ENCODE measurements at places on chromosomes 6 and 20.

DNA sequence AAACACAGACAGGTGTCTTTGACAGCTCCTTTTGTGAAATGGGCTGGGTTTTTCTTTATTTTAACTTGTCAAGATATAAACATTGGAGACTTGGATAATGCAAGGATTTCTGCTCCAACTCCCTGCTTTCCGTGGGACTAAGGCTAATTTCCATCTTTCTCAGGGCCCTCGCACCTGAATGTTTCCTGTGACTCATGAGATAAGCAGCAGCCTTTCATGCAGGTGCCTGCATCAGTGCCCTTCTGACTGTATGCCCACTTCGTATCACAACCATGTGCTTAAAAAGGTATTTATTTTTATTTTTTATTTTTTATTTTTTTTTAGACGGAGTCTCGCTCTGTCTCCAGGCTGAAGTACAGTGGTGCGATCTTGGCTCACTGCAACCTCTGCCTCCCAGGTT lies 736.1 kb downstream of the DOK5 start:
- H3K4me3 ChIP-seq = no peak overlapping the region
- no peak for DNase-seq
- H3K27me3 ChIP-seq = no peaks in the 10 kb centered on the region
- H3K36me3 ChIP-seq = no peaks in the 10 kb centered on the region
- H3K27ac ChIP-seq = no peak overlapping the region

- H3K36me3 ChIP-seq = peaks cover 28% of the 10 kb centered on the region
- no peak overlapping the region for H3K4me3 ChIP-seq
- H3K27me3 ChIP-seq = peaks cover 3% of the 10 kb centered on the region
- peaks cover 30% of the 10 kb centered on the region for H3K4me1 ChIP-seq
- DNase-seq = no peak
Measured at GRCh38 chr6:129516005-129516404, 194.0 kb downstream of the ARHGAP18 start.

DNA sequence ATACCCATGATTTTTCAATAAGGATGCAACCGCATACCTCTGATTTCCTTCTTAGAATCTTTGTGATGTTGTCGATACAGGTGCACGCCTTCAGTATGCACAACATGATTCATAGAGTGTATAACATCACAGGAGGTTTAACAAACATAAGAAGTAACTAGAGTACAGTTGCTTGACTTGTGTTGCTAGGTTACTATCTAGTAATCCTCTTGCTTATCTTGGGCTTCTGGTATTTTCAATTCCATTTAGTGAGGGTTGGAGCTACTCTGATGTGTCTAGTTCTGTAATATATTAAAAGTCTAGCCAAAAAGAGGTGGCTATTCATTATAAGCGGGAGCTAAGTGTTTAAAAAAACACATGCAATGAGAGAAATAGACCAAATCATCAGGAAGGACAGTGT lies 85.5 kb upstream of the TENT5A start:
- no peak overlapping the region for H3K27ac ChIP-seq
- peaks cover 30% of the 10 kb centered on the region for H3K4me1 ChIP-seq
- no peaks in the 10 kb centered on the region for H3K36me3 ChIP-seq
- peak; percentile 1 for DNase-seq
- no peaks in the 10 kb centered on the region for H3K27me3 ChIP-seq
- H3K4me3 ChIP-seq = no peak overlapping the region

GRCh38 chr6:11921017-11921438 lies 91.1 kb upstream of the HIVEP1 start:
- H3K27me3 ChIP-seq = no peaks in the 10 kb centered on the region
- peak; percentile 94 for DNase-seq
- peaks cover 55% of the 10 kb centered on the region for H3K4me1 ChIP-seq
- peak overlapping the region; percentile 84 for H3K27ac ChIP-seq
- H3K36me3 ChIP-seq = no peaks in the 10 kb centered on the region

GRCh38 chr6:122130026-122130348 lies 269.5 kb upstream of the HSF2 start:
- H3K27me3 ChIP-seq = no peaks in the 10 kb centered on the region
- H3K4me3 ChIP-seq = no peak overlapping the region
- DNase-seq = no peak

DNA sequence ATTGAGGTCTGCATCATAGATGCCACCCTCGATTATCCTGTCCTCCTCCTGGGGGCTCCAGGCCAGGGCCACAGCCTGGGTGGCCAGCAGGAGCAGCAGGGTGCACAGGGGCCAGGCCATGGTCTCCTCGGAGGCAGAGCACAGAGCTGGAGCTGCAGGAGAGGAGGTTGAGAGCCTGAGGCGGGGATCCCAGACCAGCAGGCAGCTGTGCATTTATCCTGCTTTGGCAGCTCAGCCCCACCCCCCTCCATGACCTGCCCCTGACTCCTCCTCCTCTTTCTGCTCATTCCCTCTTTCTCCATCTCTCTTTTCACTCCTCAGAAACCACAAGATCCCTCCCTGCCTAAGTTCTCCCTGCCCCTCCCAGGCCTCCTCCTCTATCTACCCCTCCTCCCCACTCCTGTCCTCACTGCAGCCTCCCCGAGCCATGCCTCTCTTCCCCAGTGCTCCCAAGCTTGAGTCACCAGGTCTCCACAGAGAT lies at the start of gene CST2:
Gene CST2 (minus strand): TSS at position 189 of the 481 bp plus-strand sequence. CDS start 69 bp downstream, at position 120.
- no peak for DNase-seq
- peaks cover 2% of the 10 kb centered on the region for H3K27me3 ChIP-seq
- peaks cover 16% of the 10 kb centered on the region for H3K4me1 ChIP-seq
- H3K4me3 ChIP-seq = no peak within 1 kb of the TSS

GRCh38 chr6:20115246-20115980 lies 96.9 kb downstream of the MBOAT1 start:
- no peak overlapping the region for H3K27ac ChIP-seq
- no peaks in the 10 kb centered on the region for H3K27me3 ChIP-seq
- DNase-seq = no peak
- no peaks in the 10 kb centered on the region for H3K36me3 ChIP-seq

GRCh38 chr6:42726026-42726425 lies 3.6 kb upstream of the PRPH2 start:
- peak overlapping the region; percentile 98 for H3K27ac ChIP-seq
- no peaks in the 10 kb centered on the region for H3K36me3 ChIP-seq
- H3K4me1 ChIP-seq = peaks cover 36% of the 10 kb centered on the region
- peaks cover 1% of the 10 kb centered on the region for H3K27me3 ChIP-seq
- DNase-seq = no peak

DNA sequence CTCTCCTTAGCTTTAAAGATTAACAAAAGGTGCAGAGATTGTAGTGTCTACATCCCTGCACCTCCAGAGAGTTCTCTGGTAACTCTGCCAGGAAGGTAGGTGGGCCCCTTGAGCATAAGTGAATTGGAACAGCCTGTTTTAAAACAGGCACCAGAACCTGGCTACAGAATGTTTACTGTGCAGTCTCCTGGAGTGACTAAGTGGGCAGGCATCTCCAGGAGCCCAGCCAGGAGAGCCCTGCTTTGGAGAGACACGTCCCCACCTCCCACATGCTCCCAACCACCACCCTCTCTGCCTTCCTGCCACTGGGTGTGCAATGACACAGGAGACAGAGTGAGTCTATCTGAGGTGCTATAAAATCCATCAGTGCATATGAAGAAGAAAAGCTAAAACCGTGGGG lies 110.3 kb upstream of the EYA4 start:
- no peak for DNase-seq
- no peaks in the 10 kb centered on the region for H3K4me1 ChIP-seq
- H3K27ac ChIP-seq = no peak overlapping the region
- no peak overlapping the region for H3K4me3 ChIP-seq
- no peaks in the 10 kb centered on the region for H3K36me3 ChIP-seq

- H3K4me3 ChIP-seq = peak overlapping the region; percentile 15
- peak; percentile 15 for DNase-seq
- peak overlapping the region; percentile 29 for H3K27ac ChIP-seq
- H3K27me3 ChIP-seq = 0 out of 2 replicates have a peak, but pooled peaks cover 1% of the 10 kb centered on the region
Measured at GRCh38 chr6:10194816-10195672, 219.8 kb downstream of the TFAP2A start.

DNA sequence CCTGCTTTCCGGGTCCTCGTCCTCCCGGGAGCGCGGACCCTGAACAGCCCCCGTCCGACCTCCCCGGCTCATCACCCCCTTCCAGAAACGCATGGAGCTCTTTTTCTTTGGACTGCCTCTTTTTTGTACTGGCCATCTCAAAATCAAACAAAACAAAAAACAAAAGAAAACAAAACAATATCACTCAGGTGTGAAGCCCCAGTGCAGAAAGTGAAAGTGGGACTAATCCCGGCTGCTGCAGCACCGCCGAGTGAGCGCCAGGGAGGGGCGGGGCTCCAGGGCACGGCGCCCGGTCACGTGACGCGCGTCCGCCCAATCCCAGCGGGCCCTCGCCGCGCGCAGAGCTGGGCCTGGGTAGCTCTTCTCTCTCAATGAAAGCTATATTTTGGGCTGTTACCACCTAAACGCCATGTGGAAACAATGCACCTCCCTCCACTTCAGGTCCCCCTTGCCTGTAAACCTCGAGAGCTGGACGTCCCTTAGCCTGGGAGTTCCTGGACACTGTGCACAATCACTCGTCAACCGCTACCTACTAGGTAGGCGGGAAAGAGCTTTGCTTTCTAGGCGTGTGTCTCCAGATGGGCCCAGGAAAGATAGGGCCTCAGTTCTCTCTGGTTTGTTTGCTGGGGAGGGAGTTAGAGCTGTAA lies 93.7 kb upstream of the PRDM1 start:
- H3K36me3 ChIP-seq = peaks cover 9% of the 10 kb centered on the region
- peaks cover 67% of the 10 kb centered on the region for H3K4me1 ChIP-seq
- peak; percentile 44 for DNase-seq
- peak overlapping the region; percentile 95 for H3K4me3 ChIP-seq
- H3K27ac ChIP-seq = peak overlapping the region; percentile 55
- H3K27me3 ChIP-seq = no peaks in the 10 kb centered on the region
